ENCODE measurements at places on chromosomes 7 and 10.

DNA sequence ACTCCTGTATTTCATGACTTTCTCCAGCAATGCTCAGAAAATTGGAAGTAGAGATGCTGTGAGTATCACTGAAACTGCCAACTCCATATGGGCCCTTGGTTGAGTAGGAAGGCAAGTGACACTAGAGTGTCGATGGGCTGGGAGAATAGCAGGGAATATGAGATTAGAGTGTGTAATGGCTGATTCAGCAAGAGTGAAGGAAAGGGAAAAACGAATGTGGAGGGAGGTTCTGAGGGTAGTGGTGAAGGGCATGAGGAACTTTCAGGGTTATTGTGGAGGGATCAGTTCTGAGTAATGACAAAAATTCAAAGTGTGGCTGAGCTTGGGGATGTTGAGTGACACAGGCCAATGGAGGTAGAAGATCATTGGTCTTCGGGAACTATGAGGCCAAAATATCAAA is 49.0 kb upstream of the PCGF5 start:
- no peak for DNase-seq

GRCh38 chr10:118953598-118954393 is 75.7 kb upstream of the NANOS1 start:
- DNase-seq: peak; percentile 37

DNA sequence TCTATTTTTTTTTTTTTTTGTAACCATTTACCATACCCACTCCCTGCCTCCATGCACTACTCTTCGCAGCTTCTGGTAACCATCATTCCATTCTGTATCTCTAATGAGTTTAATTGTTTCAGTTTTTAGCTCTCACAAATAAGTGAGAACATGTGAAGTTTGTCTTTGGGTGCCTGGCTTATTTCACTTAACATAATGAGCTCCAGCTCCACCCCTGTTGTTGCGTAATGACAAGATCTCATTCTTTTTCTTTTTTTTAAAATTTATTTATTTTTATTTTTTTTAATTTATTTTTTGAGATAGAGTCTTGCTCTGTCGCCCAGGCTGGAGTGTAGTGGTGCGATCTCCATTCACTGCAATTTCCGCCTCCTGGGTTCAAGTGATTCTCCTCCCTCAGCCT is 142.3 kb upstream of the PCLO start:
- no peak for DNase-seq

- DNase-seq: no peak
Observed at GRCh38 chr10:107340326-107340725, 175.8 kb upstream of the SORCS1 start.

GRCh38 chr7:69598487-69599285 is 411 bp downstream of the AUTS2 start:
- no peak for DNase-seq

DNA sequence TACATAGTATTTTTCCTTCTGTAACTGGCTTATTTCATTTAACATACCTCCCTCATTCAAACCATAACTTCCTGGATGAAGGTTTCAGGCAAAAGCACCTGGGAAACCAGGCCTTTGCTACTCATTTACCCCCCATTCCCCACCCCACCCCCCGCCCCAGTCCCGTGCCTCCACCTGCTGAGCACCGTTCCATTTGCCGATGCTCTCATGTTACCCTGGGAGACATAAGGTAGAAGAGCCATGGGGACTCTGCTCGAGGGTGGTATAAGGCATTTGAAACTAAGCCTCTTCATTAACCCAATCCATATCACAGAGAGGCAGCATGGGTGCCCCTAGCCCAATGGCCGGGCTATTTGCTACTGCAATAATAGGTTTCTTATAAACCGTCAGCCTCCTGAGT is 22.2 kb upstream of the MCM10 start:
- no peak for DNase-seq

DNA sequence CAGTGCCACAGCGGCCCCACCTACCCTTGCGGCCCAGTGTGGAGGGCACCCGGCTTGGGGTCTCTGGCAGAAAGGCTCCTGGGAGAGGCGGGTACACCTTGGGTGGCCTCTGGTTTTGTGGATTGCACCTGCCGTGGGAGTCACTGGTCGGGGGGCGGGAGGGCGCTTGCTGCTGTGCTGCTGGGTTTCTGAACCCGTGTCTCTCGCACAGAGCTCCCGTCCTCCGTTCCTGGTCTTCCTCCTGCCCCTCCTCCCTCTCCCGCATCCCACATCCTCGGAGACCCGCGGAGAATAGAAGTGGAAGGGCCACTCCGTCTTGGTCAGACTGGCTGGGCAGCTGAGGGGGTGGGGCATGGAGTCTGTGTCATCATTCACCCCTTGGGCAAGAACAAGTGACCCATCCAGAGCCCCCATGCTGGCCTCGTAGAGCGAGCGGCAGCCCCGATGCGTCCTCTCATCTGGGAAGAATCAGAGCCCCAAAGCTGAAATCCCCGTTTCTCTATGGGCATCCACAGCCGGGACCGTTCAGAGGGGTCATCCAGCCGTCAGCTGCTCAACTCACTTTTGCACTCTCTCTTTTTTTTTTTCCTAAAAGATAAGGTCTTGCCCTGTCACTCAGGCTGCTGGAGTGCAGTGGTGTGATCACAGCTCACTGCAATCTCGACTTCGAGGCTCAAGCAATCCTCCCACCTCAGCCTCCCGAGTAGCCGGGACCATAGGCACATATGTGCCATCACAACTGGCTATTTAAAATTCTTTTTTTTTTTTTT is 4.0 kb downstream of the MAFK start:
- DNase-seq: peak; percentile 60

- DNase-seq: no peak
Observed at GRCh38 chr7:86094166-86094669, 549.5 kb upstream of the GRM3 start.

GRCh38 chr7:44291066-44291732 is 34.2 kb downstream of the CAMK2B start:
- DNase-seq: peak; percentile 32

DNA sequence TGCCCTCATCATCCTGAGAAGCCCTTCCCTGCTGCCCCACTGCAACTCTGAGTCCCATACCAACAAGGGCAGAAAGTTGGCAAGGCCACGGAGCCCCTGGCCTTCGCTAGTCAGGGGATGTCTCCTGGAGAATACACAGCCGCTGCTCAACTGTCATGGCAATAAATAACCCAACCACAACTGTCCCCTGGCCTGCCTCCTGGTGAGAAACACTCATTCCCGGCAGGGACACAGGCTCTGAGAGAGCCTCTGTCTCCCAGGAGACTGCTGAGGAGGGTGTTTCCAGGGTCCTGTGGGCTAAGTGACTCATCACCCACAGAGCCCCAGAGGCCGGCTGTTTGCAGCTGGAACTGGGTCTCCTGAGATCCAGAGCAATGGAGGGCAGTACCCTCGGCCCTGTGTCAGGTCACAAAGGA is 354.1 kb downstream of the TNS3 start:
- peak; percentile 94 for DNase-seq

- no peak for DNase-seq
Observed at GRCh38 chr10:1448252-1448930, 288.9 kb downstream of the ADARB2 start.

All from islet precursor cell (in vitro differentiated cells).